Fibroblast of skin of right quadriceps (primary cell): ENCODE measurements at places on chromosomes 1 and 21.

DNA sequence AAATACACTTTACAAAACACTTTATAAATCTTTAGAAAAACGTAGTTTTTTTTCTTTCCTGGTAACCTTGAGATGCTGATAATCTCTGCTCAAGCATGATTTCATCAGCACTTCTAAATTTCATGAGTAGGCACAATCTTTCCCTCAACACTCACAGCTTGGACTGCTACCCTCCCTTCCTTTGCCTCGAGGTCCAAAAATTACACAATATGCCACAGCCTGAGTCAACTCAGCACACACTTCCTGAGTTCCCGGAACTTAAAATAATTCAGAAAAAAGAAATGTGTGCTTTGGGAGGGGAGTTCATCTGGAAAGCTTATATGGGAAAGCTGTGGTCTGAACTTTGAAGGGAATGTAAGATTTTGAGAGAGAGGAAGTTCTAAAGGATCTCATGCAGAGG, 5.9 kb downstream of the CLCA2 start:
- peak; percentile 97 for DNase-seq

DNA sequence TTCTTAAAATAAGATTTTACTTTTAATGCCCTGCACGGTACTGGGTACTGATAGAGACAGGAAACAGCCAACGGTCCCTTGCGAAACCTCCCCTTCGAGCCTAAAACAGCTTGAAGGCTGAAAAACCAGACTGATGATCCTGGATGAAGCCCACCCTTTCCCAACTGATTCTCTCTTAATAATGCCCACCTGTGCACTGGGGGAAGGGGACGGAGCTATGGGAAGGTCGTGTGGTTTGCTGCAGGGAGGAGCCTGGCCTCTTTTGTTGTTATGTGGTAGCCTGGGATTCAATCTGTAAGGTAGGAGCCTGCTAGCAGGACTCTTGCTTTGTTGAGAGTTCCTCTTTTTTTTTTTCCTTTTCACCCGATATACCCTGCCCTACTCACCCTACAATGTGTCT, 25.6 kb downstream of the SAMSN1 start:
- no peak for DNase-seq

- DNase-seq = no peak
These were observed 39.3 kb upstream of the CSF3R start for GRCh38 chr1:36522021-36522420.

- peak; percentile 15 for DNase-seq
These were observed 511.7 kb downstream of the USP25 start for GRCh38 chr21:16241479-16241963.

DNA sequence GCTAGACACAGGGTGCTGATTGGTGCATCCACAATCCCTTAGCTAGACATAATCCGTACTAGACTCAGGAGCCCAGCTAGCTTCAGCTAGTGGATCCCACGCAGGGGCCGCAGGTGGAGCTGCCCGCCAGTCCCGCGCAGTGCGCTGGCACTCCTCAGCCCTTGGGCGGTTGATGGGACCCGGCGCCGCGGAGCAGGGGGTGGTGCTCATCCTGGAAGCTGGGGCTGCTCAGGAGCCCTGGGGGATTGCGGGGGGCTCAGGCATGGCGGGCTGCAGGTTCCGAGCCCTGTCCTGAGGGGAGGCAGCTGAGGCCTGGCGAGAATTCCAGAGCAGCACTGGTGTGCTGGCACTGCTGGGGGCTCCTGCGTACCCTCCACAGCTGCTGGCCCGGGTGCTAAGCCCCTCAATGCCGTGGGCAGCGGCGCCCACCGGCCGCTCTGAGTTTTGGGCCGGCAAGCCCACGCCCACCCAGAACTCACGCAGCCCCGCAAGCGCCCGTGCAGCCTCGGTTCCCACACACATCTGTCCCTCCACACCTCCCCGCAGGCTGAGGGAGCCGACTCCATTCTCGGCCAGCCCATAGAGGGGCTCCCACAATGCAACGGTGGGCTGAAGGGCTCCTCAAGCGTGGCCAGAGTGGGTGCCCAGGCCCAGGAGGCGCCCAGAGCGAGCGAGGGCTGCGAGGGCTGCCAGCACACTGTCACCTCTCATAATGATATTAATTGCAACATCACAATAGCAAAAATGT, 87.4 kb downstream of the CRB1 start:
- DNase-seq = no peak

- no peak for DNase-seq
These were observed 103.9 kb upstream of the C1orf174 start for GRCh38 chr1:4003846-4004505.

GRCh38 chr21:15496911-15497310, 232.9 kb upstream of the USP25 start:
- no peak for DNase-seq

- peak; percentile 98 for DNase-seq
These were observed 11.6 kb upstream of the KCNJ15 start for GRCh38 chr21:38244885-38245869.

GRCh38 chr1:234595899-234596298, 14.1 kb downstream of the IRF2BP2 start:
- no peak for DNase-seq

DNA sequence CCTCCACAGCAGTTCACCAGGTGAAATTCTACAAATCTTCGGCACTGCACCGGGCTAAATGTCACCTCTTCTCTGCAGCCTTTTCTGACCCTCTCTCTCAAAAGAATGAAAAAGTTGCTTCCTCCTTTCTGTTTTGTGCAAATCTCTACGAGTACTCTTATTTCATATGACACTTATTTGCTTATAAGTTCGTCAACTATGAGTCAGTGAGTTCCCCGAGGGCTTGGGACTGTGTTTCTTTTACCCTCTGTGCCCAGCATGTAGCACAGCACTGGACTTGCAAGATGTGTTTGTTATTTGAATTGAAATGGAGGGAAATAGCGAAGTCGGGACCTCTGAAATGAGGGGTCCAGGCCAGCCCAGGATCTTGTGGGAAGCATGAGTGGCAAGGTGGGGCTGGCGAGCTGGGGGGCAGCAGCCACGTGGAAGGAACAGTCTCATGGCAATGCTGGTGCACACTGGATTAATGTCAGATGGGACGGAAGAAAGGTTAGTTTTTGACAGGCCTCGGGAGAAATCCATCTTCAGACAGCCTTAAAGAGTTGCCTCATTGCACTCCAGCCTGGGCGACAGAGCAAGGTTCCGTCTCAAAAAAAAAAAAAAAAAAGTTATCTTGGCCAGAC, 6.2 kb downstream of the SLC6A9 start:
- no peak for DNase-seq

DNA sequence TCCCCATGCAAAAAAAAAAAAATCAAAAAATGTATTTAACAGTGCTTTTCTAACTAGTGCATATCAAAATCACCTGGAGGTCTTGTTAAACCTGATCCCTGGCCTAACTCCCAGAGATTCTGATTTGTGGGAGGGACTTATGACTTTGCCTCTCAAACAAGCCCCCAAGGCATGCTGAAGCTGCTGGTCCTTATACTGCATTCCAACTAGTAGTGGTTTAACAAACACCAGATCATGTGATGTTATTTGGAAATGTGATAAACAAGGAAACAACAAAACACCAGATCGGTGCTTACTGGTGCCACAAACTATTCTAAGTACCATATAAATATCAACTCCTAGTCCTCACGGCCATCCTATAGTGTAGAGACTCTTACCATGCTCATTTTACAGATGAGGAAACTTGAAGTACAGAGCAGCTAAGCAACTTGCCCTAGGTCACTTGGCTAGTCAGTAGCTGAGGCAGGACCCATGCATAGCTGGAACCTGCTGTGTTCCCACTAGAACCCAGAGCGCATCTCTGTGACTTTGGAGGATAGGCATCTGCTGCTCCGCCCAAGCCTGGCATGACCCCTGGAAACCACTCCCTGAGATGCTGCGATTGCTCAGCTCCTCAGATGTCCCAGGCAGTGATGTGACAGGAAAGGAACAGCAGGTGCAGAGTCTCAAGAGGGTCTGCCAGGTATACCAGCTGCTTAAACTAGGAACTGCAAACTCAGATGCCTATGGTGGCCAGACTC, 38.1 kb downstream of the SOX13 start:
- DNase-seq = no peak

DNA sequence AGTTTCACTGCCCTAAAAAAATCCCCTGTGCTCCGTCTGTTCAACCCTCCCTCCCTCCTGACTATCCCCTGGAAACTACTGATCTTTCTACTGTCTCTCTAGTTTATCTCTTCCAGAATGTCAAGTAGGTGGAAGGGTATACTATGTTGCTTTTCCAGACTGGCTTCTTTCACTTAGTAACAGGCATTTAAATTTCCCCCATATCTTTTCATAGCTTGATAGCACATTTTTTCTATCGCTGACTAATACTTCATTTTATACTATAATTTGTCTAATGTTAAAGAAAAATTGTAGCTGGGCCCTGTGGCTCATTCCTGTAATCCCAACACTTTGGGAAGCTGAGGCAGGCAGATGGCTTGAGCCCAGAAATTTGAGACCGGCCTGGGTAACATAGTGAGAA, 142.8 kb downstream of the DSCAM start:
- DNase-seq = no peak

- no peak for DNase-seq
These were observed 56.8 kb upstream of the IRF2BP2 start for GRCh38 chr1:234666761-234667160.

DNA sequence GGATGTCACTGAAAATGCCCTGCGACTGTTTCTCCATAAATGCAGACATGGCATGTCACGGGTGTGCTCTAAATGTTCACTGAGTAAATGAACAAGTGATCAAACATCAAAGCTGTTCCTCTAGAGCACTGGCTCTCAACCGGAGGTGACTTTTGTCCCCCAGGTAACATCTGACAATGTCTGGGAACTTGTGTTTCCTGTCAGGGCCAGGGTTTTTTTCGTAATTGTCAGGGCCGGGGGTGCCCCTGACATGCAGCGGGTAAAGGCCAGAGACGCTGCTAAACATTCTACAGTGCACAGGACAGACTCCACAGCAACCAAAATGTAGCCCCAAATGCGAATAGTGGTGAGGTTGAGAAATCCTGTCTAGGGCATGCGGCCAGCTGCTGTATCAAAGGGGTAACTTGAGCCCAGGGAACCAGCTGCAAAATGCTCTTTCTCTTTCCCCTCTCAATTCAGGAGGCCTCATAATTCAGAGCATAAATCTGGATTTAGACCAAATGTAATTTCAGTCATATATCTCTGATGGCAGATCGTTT, 2.0 kb downstream of the ALDH4A1 start:
- DNase-seq = peak; percentile 11

DNA sequence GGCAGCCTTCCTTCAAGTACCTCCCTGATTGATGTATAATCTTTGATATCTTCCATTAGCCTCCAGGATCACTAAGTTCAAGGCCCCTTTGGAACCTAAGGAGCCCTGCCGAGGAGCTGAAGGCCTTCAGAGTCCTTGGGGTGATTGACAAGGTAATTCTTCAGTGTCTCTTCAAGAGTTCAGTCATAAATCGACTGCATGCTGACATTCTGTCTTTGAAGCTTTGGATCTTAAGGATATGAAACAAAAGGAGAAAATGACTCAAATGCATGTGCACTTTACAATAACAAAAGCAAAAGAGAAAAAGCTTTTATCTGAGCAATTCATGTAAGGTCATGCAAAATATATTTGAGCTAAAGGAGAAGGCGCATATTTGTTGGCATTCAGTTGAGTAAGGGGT, 125.3 kb downstream of the RPS6KC1 start:
- no peak for DNase-seq

GRCh38 chr1:50893466-50893865, 66.6 kb downstream of the FAF1 start:
- DNase-seq = no peak

DNA sequence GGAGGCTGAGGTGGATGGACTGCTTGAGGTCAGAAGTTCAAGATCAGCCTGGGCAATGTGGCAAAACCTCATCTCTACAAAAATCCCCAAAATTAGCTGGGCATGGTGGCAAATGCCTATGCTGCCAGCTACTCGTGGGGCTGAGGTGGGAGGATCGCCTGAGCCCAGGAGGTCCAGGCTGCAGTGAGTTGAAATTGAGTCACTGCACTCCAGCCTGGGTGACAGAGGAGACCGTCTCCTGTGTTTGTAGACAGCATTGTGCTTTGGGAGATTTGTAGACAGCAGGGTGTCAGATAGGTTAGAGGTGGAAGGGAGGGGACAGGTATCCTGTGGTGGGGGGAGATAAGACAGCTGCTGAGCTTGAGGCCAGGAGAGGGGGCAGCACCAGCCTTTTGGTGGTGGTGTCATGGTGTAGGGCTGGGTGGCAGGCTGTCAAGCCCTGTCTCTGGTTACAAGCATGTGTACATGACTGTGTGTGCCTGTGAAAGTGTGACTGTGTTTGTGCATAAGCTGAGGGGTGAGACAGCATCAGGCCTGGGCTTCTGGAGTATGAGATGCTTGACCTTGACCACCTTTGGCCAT, 15.2 kb downstream of the PPFIA4 start:
- DNase-seq = no peak

DNA sequence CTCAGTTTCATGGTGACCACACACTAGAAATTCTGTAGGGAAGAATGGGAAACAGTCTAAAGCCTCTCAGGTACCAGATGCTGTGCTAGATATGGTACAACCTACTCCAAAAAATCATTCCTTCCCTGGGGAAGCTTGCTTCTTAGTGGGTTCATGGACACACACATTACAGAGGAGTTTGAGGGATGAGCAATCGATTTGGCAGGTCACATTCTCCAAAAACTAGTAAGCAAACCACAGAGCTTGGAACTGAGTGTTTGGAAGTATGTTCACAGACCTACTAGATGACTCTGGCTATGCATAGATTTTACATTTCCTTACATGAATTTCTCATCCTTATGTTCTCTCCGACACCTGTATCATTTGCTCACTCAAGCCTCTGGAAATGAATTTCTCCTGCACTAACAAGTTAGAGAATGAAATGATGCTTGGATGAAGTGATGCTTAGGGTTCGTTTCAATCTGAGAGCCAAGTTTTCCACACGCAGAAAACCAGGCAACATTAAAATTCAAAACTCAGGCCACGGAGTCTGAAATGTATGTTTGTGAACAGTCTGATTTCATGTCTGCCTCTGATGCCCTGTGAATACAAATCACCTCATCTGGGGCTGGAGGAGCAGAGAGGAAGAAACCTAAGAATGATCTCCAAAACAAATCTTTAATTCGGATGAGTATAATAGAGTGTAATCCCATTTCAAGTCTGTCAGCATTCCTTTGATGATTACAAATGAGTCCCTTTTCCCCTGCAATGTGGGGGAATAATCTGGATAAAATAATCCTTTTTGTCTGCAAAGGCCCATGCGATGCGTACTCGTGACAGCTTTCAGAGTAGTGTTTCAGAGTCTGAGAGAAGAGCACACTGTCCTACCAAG, 11.0 kb downstream of the EVA1C start:
- DNase-seq = peak; percentile 87
